ENCODE measurements at places on chromosomes 6 and 20.

- DNase-seq, result no peak
Measured at GRCh38 chr20:8299921-8300320, 167.9 kb downstream of the PLCB1 start.

DNA sequence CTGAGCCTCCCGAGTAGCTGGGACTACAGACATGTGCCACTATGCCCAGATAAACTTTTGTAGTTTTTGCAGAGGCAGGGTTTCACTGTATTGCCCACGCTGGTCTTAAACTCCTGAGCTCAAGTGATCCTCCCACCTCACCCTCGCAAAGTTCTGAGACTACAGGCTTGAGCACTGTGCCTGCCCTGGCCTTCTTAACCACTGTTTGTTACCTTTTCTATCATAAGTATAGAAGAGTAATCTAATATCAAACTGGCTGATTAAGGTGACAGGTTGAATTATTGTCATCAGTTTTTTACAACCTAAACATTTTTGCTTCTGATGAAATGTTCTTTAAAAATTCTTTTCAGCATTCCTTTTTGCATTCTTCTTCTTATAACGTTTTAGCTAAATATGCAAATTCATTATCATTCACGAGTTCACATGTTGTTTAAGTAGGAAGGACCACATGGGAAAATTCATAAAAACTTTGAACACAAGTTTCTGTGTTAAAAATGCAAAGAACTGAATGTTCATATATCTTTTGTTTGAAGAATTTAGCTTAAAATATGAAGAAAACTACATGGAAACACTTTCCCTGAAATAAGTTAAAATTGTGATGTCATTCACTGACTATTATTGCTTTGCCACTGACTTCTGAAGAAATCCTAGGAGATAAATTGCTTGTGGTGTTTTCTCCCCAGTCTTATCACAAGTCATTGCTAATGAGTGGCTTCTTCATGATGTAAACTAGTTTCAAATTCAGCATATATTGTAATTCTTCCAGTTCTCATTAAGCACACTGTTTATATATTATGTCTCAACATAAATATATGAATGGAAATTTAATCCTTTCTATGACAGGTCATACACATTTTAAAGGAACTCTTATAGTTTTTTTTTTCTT, 106.7 kb downstream of the ADGRB3 start:
- no peak for DNase-seq

GRCh38 chr20:4252005-4252404, 236.6 kb upstream of the RNF24 start:
- no peak for DNase-seq

DNA sequence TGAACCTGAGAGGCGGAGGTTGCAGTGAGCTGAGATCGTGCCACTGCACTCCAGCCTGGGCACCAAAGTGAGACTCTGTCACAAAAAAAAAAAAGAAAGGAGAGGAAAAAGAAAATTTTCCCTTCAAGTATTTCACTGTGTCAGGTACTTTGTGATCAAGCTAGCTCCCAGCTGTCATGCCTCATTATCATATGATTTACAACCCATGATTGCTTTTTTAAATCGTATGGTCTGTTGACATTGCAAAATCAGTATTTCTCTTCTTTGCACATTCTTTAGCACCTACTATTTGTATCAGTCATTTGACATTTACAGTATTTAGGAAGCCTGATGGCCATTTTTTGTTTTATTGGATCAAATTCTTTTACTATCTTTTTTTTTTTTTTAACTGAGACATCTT, 22.4 kb downstream of the SASH1 start:
- no peak for DNase-seq

DNA sequence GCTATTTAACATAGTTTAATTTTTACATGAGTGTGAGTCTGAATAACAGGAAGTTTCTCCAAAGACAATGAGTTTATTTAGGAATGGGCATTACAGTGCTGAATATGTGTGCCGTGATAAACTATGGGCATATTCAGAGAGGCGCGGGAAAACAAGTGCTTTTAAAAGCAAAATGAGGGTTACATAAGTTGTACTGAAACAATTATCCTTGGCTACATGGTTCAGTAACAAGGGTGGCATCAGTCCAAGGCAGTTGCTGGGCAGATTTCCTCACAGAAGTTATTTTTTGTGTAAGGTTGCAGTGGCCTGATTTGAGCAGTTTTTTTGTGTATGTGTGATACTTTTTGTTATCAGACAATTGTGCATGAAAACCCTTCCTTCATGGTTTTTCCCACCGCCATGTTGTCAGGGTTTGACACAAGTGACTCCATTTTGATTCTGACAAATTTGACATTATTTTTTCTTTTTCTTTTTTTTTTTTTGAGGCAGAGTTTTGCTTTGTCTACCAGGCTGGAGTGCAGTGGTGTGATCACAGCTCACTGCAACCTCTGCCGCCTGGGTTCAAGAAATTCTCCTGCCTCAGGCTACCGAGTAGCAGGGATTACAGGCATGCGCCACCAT, 22.3 kb upstream of the PXDC1 start:
- DNase-seq, result no peak

- DNase-seq, result no peak
Measured at GRCh38 chr6:116196841-116197240, 57.0 kb downstream of the TSPYL4 start.

DNA sequence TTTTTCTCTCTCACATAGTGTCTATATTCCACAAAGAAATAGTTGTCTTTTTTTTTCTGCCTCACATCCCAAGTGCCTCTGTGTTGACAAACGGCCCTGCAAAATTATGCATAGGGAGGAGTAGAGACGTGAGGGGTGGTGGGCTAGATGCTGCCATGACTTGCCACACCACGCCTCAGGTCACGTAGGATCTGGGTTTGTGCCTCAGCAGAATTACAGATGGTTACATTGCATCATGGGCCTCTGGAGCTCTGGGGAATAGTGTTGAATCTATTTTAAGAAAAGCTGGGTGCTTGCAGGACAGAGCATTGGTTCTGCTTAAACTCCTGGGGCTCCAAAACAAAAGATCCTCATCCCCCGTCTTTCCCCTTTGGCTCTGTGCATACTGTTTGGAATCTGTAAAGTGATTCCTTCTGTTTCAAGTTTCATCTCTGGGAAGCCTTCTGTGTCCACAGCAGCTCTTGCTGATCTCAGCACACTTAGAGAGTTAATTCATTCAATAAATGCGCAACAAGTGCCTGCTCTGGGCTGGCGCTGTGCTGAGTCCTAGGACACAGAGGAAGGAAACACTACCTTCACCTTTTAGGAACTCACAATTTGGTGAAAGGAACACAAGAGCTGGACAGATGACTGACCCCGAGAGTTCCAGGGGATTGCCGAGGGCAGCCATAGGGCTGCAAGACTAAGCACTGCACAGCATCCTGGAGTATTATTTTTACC, 2.4 kb downstream of the FANCE start:
- DNase-seq, result no peak

Data from stimulated activated CD8-positive, alpha-beta memory T cell treated with anti-CD3 and anti-CD28 coated beads, Interleukin-4, amount 100 ng/mL, for 1 hour (primary cell).